ENCODE measurements at places on chromosomes 6 and 20.

DNA sequence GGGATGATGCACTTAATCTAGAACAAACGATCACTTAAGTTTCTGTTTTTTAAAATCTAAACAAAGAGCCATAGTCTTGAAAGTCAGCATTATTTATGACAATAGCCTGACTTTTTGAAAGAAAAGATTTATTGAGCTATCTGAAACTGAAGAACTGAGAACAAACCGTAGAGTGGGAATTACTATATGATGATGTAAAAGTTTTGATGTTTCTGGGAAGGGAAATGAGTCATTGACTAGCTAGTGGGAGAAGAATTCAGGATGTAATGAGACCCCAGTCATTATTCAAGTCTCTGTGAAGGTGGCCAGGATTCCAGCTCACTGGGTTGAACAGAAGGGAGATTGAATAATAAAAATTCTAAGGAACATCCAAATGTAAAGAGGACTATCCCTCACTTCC is 83.4 kb upstream of the FABP7 start:
- no peak for DNase-seq

- no peak for DNase-seq
Measured at GRCh38 chr6:72783035-72783434, 161.2 kb downstream of the KCNQ5 start.

GRCh38 chr6:27668442-27669294 is 195.8 kb upstream of the ZNF184 start:
- DNase-seq: peak; percentile 30

GRCh38 chr20:3781153-3781910 is at the start of gene SPEF1:
Gene SPEF1, minus strand, starts transcription at chr20:3781448. Its CDS starts 161 bp downstream, at chr20:3781287.
- peak; percentile 82 for DNase-seq

DNA sequence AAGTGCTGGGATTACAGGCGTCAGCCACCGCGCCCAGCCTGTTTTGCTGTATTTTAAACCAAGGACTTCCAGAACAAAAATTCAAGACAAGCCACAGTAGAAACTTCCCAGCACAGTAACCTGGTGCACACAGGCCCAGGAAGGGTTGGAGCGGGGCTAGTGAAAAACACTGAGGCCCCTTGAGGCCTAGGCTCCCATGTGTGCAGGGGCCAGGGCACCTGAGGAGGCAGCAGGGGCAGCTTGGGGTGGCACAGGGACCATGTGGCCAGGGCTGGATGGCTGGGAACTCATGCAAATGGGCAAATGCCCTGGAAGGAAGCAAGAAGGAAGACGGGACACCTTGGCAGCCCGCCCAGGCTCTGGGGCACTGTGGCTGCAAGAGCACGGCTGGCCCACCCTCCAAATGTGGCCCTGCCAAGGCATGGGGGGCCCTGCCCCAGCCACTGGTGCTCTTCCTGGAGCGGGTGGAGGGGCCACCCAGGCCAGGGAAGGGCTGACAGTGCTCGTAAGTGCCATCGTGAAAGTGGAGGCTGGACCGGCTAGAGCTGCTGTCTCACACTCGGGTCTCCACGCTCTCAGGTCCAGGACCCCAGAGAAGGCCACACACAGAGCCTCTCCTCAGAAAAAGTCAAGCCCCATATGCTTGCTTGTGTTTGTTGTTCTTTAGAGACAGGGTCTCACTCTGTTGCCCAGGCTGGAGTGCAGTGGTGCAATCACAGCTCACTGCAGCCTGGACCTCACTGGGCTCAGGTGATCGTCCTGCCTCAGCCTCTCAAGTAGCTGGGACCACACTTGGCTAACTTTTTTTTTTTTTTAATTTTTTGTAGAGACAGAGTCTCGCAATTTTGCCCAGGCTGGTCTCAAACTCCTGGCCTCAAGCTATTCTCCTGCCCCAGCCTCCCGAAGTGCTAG is 10.3 kb downstream of the SLC2A4RG start:
- DNase-seq: no peak

DNA sequence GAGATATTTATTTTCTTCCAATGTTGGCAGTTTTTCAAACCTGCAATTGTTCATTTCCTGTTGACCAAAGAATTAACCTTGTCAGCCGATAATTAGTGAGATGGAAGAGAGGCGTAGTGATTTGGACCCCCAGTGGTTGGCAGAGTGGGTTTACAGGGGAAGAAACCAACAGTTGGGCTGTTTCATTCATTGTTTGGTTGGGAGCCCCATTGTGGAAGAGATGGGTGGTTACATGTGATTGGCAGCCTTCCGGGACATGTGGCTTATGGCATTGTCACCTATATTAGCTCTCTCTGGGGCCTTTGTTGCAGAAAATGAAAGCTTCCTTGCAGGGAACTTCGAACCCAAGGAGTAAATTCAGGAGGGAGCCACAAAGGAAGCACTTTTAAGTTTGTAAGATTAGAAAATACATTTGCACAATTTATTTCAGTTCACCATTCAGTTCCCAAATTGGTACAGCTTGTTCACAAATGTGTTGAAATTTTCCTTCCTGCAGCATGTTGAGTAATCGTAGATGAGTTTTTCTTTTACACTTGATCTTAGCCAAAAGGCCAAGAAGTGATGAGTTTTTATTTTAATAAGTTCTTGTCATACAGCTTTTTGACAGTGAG is 50.3 kb upstream of the CDKAL1 start:
- DNase-seq: no peak

- DNase-seq: peak; percentile 55
Measured at GRCh38 chr6:135163440-135163738, 17.7 kb upstream of the MYB start.

GRCh38 chr6:111230351-111231089 is 143.2 kb downstream of the SLC16A10 start:
- DNase-seq: no peak

DNA sequence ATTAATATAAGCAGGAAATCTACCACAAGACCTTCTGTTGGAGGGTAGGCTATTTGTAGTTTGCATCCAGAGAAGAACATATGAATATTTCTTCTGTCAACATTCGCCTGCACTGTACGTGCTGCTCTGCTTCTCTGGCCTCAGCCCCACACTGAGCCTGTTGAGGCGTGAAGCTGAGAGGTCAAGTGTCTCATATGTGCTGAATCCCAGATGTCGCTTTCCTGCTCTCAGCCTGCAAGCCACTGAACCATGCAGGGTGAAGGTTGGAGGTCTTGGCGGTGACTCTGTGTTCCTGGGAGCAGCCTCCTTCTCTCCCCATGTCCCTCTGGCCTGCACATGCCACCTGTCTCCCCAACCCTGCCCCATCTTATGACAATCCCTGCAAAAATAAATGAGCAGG is 83.6 kb downstream of the TMEM170B start:
- DNase-seq: no peak

DNA sequence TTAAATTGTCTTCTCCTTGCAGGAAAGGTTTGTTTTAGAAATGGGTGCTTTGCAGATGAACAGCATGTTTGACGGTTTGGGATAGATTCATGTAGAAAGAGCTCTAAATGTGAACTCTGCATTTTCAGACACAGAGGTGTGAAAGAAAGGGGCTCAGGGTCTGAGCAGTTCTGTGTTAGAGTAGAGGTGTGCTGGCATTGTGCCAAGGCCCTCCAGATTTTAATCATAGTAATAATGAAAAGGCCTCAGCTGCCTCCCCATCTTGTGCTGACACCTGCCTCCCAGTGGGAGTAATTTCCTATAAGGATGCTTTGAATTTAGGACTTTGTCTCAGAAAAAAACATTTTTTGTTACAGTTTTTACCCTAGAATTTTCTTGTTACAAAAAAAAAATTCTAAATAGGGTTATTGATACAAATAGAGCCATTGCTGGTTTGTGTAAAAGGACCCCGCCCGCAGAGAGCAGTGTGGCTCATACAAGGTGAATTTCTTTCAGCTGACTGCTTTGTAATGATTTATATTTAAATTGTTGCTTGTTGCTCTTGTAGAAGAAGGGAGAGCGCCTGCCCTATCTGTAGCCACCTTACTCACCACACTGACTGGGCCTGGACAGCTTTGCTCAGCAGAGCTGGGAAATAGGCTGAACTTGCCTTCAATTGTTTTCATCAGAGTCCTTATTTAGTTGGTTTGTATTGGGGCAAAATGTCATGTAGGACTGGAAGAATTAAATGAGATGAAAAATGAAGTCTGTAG is 294.5 kb downstream of the ZFAND3 start:
- no peak for DNase-seq

DNA sequence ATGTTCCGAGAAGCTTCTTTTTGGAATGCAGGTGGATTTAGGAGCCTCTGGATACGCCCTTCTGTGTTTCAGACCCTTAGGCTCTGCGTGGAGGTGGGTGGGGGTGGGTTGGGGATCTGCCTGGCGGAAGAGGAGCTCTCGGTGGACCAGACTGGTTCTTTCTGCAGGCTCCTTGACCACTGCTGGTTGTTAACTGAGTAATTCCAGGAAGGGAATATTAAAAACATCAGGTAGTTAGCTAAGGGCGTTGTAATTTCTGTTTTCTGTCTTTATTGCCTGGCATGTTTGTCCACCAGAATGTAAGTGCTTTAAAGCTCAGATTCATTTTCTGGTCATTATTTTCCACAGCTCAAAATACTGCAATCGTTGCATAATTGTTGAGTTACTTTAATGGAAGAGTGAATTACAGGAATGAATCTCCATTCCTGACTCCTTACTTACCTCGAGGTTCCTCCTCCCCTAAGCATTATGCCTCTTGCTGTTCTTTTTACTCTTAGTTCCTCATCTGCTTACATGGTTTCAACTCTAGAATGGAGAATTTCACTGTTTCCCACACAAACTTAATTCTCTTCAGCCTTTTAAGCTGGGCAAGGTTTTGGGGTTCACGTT is 5.9 kb downstream of the CDYL start:
- DNase-seq: no peak

DNA sequence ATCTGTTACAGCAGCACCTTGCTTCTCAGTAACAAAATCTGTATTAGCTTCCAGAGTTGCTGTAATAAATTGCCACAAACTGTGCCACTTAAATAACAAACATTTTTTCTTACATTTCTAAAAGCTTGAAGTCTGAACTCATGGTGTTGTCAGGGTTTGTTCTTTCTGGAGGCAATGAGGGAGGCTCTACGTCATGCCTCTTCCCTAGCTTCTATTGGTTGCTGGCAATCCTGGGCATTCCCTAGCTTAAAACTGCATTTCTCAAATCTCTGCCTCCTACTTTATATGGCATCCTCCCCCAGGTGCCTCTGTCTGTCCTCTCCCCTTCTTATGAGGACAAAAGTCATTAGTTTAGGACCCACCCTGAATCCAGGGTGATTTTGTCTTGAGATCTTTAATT is 41.6 kb upstream of the TMEM244 start:
- no peak for DNase-seq

GRCh38 chr6:2378891-2379652 is 133.7 kb upstream of the GMDS start:
- DNase-seq: peak; percentile 4

DNA sequence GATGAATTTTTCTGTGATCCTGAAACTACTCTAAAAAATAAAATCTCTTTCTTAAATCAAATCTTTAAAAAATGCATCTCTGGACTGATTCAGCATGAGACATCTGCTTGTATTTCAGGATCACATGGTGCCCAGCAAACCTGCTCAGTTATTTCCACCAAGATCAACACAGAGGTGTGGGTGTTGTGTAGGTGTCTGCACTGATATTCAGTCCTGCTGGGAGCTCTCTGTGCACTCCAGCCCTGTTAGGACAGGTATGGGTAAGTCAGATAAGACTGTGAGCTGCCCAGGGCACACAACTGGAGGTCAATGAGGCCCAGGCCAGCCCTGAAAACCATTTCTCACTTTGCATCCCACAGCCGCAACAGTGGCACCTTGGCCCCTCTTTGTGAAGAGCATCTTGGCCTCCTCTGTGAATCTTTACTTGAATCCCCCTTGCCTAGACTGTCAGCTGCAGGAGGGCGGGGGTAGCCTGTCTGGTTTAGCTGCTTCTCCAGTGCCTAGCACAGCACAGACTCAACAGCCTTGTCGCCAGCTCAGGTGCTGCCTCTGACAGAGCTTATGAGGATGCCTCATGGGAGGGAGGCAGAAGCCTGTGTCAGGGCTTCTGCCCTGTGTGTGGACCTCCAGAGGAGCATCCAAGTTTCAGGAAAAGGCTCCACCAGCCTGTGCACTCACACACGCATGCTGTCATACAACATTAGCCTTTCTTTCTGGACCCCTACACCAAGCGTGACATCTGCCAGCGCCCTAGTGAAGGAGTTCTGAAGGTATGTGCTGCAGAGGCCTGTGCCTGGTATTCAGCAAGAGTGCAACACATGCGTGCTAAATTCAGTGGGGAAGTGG is 187.6 kb upstream of the CST7 start:
- DNase-seq: no peak

- no peak for DNase-seq
Measured at GRCh38 chr6:4287811-4288244, 152.5 kb upstream of the ECI2 start.

- no peak for DNase-seq
Measured at GRCh38 chr6:10561611-10562199, 40.6 kb downstream of the GCNT2 start.

- DNase-seq: no peak
Measured at GRCh38 chr6:149429427-149430360, 29.6 kb downstream of the SUMO4 start.

- DNase-seq: no peak
Measured at GRCh38 chr6:19870322-19870721, 33.2 kb downstream of the ID4 start.

DNA sequence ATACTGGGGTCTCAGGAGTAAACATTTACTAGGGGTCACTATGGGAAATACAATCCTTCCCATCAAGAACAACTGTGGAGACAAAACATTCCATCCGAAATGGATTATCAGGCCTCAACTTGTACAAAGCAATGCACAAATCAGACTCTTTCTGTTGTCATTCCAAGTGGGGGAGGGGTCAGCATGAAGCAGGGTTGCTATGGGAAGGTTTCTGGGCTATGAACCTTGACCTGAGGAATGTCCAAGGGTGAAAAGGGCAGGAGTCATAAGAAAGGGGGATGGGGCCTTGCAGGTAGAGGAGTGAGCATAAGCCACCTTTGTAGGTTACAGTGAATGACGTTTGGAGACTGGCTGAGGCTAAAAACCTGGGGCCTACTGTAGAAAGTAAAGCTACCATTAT is 3.1 kb downstream of the METTL24 start:
- no peak for DNase-seq

DNA sequence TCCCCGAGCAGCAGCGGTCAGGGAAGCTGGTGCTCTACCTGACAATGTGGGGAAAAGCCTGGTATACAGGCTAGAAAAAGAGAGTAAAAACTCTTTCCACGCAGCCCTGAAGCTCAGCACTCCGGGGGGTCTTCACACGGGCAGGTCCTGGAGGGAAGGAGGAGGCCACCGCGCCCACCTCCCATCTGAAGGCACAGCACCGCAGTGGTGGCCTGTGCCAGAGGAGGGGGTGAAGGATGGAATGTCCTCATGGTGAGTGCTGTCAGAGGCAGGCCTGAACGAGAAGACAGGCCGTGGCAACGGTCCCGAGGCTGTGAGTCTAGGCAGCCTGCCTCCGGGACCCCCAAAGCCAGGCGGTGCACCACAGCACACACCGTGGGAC is 5.8 kb downstream of the SLC2A4RG start:
- no peak for DNase-seq
